Epithelial cell of umbilical artery (primary cell): ENCODE measurements at places on chromosomes 7 and 10. TPM values are rescaled to one million over a fixed set of nuclear protein-coding genes. Genes with fewer than 3 reads are reported as not detected.

Gene CLDN4
- total RNA-seq: 0.46 TPM in 1 of 2 replicates, not detected in the other

Gene NUPR2
- total RNA-seq: not detected in 2 replicates

Gene FAM25A
- total RNA-seq: not detected in 2 replicates

Gene KIAA1217
- total RNA-seq: 1.1 and 2.6 TPM in 2 replicates

Gene GLI3
- total RNA-seq: 2.3 and 3.9 TPM in 2 replicates

Gene ASB10
- not detected in 2 replicates for total RNA-seq

Gene ANKRD26
- total RNA-seq: 8.4 and 10.5 TPM in 2 replicates

Gene ADCY1
- total RNA-seq: 0.32 and 0.61 TPM in 2 replicates

Gene TMEM176B
- total RNA-seq: not detected in 2 replicates

Gene DYNC1I1
- total RNA-seq: under 0.01 and 1.8 TPM in 2 replicates

Gene PNLIP
- total RNA-seq: not detected in 2 replicates

Gene ZNF804B
- not detected in 2 replicates for total RNA-seq

Gene HOXA1
- total RNA-seq: 0.30 and 0.32 TPM in 2 replicates

Gene RPP38
- total RNA-seq: 14.0 and 18.4 TPM in 2 replicates

Gene CNPY1
- not detected in 2 replicates for total RNA-seq

Gene PCLO
- under 0.01 TPM in 2 replicates for total RNA-seq

Gene MSS51
- total RNA-seq: 0.65 and 1.4 TPM in 2 replicates

Gene PILRA
- not detected in 2 replicates for total RNA-seq

Gene TACC2
- 3.8 and 4.9 TPM in 2 replicates for total RNA-seq

Gene SLC39A12
- under 0.01 TPM in 1 of 2 replicates, not detected in the other for total RNA-seq

Gene ZNF655
- total RNA-seq: 10.1 and 19.5 TPM in 2 replicates

Gene LIPJ
- total RNA-seq: not detected in 2 replicates

Gene ZCCHC24
- 1.9 and 2.7 TPM in 2 replicates for total RNA-seq

Gene CEP41
- 7.1 and 12.0 TPM in 2 replicates for total RNA-seq

Gene ADD3
- 57.5 and 77.1 TPM in 2 replicates for total RNA-seq

Gene MACROH2A2
- 0.65 and 1.4 TPM in 2 replicates for total RNA-seq

Gene EPHB6
- under 0.01 TPM in 1 of 2 replicates, not detected in the other for total RNA-seq

Gene CLEC5A
- not detected in 2 replicates for total RNA-seq

Gene ALOX5
- under 0.01 and 0.15 TPM in 2 replicates for total RNA-seq

Gene CALHM1
- not detected in 2 replicates for total RNA-seq

Gene RTKN2
- total RNA-seq: 1.2 and 1.3 TPM in 2 replicates
